ENCODE measurements at places on chromosomes 5 and 9.

- DNase-seq, result no peak
These were observed 627 bp downstream of the ARRDC1 start for GRCh38 chr9:137606005-137606621.

DNA sequence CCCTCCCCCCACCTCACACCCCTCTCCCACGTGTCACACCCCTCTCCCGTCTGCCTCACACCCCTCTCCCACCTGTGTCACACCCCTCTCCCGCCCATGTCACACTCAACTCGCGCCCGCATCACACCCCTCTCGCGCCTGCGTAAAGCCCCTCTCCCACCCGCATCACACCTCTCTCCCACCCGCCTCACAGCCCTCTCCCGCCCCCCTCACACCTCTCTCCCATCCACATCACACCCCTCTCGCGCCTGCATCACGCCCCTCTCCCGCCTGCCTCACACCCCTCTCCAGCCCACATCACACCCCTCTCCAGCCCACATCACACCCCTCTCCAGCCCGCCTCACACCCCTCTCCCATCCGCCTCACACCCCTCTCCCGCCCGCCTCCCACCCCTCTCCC is 173.5 kb upstream of the FOXD4L5 start:
- no peak for DNase-seq

DNA sequence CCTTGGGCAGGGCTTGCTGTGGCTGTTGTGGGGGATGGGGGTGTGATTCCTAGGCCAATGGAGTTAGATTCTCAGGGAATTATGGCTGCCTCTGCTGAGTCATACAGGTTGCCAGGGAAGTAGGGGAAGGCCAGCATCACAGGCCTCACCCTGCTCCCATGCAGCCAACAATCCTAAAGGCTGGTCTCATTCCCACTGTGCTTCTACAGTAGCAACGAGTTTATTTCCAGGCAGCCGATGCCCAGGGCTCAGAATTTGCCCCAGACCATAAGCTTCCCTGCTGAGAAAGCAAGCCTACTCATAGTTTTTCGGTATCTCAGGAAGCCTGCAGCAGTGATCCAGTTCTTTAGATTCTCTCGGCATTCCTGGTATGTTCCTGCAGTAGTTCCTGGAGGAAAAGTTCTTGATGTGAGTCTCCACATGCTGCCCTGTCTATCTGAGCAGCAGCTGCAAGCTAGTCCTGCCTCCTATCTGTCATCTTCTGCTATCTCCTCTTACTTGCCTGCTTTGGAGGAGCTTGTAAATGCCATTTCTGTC is 59.3 kb upstream of the SELENOP start:
- DNase-seq, result no peak

DNA sequence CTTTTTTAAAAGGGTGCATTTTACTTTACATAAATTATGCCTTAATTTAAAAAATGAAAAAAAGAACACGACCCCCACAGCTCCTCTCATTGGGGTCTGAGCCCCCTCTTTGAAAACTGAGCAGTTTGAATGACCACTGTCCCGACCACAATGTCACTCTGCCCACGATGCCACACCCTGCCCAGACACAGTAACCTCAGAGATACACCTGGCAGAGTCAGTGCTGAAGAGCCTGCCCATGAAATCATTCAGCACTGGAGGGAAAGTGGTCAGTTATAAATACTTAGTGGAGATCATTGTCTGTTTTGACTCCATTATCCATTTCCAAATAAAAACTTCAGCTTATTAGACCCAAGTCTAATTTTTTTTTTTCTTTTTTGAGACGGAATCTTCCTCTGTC is 49.3 kb downstream of the DNAJC21 start:
- DNase-seq, result no peak

DNA sequence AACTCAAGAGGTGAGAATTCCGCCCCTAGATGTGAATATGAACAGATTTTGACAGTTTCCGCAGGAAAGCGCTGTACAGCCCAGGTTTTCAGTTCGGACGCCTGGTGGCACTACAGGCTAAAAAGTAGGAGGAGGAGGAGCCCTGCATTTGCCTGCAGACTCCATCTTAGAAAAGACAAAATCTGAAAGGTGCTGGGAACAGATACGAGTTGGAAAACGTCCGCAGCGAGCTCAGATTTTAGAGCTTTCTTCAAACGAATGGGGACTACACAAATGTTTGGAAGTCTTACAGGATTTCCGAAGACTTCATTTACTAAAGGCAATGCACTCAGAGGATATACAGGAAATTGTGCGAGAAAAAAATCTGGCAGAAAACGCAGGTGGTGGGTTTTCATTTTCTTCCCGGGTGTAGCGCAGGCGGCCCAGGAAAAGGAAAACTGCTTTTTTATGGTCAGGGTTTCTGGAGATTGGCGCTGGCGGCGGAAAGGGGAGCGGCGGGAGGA is 9.9 kb upstream of the PCDHB2 start:
- peak; percentile 39 for DNase-seq

DNA sequence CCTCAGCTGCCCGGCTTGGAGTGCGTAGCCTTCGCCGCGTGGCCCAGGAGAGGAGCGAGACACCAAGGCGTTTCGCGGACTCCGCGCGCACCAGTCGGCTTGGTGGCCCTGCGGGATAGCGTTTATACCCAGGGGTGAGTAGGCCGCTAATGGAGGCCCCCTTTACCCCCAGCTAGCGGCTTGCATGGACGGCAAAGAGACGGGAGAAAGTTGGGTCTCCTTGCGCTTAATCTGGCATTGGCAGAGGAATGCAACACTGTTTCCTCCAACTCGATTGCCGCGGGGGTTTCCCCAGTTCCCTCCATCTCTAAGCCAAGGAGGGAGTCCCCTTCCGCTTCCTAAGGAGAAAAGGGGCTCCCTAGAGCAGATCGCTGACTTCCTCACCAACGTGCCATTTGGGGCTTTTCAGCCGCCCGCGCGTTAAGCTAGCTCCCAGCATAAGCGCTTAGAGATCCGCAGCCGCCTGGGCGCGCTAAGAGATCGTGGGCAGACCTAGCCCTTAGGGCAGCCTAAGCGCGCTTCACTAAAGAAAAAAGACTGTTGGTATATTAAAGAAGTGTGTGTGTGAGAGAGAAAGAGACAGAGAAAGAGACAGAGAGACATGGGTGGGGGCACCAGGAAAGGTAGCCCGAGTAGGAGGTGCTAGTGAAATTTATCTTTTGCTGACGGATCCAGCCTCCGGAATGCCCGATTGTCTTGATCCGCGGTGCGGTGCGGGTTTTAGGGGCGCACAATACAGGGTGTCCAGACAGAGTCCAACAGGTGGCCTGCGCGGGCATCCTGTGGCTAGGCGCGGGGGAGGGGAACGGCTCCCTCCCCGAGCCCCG is 597.9 kb upstream of the SGCD start:
- no peak for DNase-seq

DNA sequence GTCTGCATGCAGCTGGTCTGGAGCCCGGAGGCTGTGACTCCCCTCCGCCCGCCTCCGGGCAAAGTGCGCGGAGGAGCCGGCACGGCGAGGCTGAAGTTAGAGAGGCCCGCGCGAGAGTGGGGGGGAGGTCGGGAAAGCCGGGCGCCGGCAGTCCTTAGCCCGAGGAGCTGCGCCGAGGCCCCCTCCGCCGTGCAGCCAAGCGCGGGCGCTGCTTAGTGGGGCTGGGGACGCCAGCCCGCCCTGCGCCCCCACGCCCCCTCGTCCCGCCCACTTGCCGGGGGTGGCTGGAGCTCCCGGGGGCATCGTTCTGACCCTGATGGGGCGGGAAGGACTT is 403 bp downstream of the NINJ1 start:
- peak; percentile 74 for DNase-seq

GRCh38 chr9:101469026-101469425 is 33.5 kb upstream of the ALDOB start:
- DNase-seq, result no peak

DNA sequence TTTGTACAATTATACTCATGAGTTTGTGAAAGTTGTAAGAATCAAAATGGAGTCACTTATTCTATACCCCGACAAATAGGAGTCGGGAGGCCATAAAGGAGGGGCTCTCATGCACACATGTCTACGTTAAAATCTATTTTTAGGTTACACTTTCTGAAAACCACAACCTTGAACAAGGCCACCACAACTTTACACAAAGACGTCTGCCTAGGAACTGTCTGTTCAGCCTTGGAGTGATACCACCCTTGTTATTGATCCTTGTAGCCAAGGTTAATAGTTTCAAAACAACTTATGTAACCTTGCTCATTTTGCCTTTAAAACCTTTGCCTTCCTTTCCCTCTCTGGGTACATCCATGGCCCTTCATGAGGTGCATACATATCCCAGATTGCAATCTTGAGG is 4.1 kb upstream of the NDFIP1 start:
- no peak for DNase-seq

GRCh38 chr9:13430368-13431221 is 151.1 kb upstream of the MPDZ start:
- no peak for DNase-seq

- no peak for DNase-seq
These were observed 4.5 kb downstream of the DBN1 start for GRCh38 chr5:177468685-177469628.

GRCh38 chr5:10585518-10585915 is 21.6 kb downstream of the ANKRD33B start:
- no peak for DNase-seq

GRCh38 chr9:95667789-95668188 is 151.0 kb upstream of the PTCH1 start:
- DNase-seq, result no peak

DNA sequence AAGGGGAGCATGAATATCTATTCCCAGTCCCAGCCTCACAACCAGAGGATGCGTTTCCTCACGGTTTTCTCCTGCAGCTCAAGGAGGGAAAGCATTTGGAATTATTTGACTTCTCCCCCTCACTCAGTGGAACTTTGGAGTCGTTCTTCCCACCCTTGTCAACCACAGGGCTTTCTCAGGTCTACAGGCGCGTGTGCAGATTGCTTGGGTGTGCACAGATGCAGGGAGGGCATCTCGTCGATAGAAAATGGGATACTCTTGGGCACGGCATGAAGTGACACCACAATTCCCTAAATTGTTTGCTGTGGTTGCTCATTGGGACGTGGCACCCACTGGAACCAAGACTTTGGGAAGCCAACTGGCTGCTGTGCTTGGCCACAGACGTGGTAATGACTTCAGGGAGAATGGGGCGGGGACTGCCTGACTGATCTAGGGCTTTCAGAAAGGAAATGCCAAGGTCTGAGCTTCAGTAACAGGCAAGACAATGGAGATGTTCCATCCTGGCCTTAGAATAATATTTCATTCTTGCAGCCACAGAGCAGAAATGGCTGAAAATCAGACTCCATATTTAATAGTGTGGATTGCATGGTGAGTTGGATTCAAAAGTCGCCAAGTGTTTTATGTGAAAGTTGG is 12.2 kb upstream of the OBP2B start:
- no peak for DNase-seq

GRCh38 chr9:122475717-122476116 is 2.0 kb downstream of the OR1J1 start:
- no peak for DNase-seq

GRCh38 chr5:180803181-180804128 is 849 bp upstream of the MGAT1 start:
- DNase-seq, result peak; percentile 53

- peak; percentile 48 for DNase-seq
These were observed 21.1 kb upstream of the TLR4 start for GRCh38 chr9:117682955-117683710.

GRCh38 chr9:137579259-137579604 is 507 bp upstream of the DPH7 start:
- no peak for DNase-seq

DNA sequence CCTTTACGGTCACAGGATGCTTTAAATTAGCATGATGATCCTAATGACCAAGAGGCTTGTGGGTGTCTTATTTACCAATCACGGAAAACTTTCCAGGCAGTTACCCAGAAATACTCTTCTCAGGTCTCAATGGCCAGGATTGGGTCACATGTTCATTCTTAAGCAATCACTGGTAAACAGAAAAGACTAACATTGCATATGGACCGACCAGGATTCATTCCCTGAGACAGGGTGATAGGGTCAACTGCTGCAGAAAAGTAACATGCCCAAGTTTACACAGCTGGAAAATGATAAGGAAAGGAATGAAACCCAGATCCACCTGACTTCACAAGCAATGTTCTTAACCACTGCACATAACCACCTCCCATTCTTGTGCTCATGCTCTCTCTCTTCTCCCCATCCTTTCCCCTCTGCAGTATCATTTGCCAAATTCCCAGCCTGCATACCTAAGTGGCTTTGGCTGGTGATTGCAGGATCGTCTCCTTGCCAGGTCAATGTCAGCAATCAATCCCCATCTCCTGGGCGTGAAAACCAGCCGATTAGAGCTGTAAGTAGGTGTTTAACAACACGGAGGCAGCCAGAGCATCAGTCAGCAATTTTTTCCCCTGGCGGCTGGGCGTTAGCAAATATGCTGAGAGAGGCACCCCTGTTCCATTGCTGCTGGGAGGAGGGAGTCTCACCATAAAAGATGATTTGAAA is 219.4 kb downstream of the NMUR2 start:
- no peak for DNase-seq

GRCh38 chr9:90842996-90843395 is 41.4 kb downstream of the SYK start:
- DNase-seq, result no peak

GRCh38 chr9:134585021-134585561 is 56.5 kb upstream of the COL5A1 start:
- DNase-seq, result no peak

DNA sequence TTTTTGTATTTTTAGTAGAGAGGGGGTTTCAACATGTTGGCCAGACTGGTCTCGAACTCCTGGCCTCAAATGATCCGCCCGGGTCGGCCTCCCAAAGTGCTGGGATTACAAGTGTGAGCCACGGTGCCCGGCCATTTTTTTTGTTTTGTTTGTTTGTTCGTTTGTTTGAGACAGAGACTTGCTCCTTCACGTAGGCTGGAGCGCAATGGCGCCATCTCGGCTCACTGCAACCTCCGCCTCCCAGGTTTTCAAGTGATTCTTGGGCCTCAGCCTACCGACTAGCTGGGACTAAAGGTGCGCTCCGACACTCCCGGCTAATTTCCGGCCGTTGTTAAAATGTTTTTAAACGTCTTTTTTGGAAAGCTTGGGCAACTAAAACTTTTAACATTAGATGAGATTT is 54.0 kb downstream of the SHOC1 start:
- DNase-seq, result no peak

DNA sequence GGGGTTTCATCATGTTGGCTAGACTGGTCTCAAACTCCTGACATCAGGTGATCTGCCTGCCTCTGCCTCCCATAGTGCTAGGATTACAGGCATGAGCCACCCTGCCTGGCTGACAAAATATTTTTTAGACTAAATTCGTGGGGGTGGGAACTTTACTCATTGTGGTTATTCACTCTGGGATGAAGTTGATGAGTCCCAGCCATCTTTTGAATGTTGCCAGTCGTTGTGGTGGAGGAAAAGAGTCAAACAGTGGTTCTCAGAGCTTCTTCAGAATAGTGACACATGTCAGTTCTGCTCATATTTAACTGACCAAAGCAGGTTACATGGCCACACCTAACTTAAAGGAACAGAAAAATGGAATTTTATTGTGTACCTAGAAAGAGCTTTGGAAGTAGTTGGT is 6.9 kb downstream of the SREK1 start:
- DNase-seq, result no peak

DNA sequence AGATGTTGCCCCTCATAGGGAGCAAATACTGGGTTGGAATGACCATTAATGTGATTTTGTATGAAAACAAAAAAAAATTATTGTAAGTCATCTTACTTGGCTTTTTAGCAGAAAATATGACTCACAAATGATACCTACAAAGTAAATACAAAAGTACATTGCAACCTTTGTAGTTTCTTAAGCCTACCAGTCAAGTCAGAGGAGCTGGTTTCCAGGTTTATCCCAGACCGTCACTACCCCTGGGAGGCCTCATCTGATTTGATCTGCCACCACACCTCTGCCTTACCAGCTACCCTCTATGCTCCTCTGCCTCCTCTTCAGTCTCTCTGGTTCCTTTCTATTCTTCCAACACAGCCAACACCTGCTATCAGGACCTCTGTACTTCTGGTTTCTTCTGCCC is 349.9 kb upstream of the CCNH start:
- no peak for DNase-seq
